NCI-H748 treated with DMSO at 0.1 percent for 48 hours (cell line): ENCODE measurements at places on chromosomes 4 and X.

GRCh38 chrX:148441387-148441786, 59.0 kb upstream of the AFF2 start:
- DNase-seq = no peak

- DNase-seq = no peak
These were observed 18.2 kb downstream of the ACOX3 start for GRCh38 chr4:8422327-8422726.

- peak; percentile 67 for DNase-seq
These were observed 3.1 kb downstream of the PDGFC start for GRCh38 chr4:156968479-156968984.

- peak; percentile 35 for DNase-seq
These were observed 8.1 kb downstream of the MBNL3 start for GRCh38 chrX:132480581-132481203.

- DNase-seq = no peak
These were observed 25.1 kb downstream of the ENOX2 start for GRCh38 chrX:130877892-130878341.

GRCh38 chr4:156293657-156294297, 340.1 kb upstream of the CTSO start:
- DNase-seq = peak; percentile 73

GRCh38 chr4:139171876-139172691, 4.9 kb downstream of the ELF2 start:
- no peak for DNase-seq

DNA sequence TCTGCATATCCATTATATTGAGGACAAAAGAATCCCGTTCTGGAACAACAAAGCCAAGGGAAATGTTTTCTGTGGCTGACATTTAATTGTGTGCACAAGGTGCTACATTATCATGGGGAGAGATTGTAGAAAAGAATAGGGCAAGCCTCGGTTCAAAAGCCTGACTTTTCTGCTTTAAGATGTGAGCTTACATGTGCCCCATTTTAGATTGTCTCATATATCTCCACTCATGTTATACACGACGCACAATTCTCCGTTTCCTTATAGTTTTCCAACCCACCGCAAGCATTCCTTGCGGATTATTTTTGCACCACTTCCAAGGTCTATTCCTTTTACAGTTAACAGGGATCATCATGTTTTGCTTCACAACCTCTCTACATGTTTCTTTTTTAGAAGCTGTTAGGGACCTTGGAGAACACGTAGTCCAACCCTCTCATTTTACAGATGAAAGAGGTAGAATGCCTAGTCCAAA, 99.6 kb upstream of the MAML3 start:
- no peak for DNase-seq

DNA sequence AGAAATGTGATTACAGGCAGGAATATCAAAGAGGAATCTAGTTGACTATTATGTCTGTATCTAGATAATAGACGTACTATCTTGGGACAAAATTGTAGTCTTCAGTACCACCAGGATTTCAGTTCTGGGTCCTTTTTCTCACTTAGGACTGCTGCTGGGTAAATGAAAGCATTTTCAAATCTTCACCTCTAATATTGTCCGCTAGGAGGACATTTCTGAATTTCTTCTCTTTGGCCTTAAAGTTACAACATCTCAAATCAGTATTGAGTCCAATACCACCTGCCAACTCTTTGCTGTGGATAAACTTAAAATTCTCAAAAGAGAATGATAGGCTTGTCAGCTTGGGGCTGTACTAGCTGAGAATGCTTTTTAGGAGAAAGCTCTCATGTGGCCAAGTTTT, 6.0 kb downstream of the FGF16 start:
- no peak for DNase-seq

- DNase-seq = no peak
These were observed 1157.5 kb upstream of the PABPC4L start for GRCh38 chr4:135359128-135359527.

- no peak for DNase-seq
These were observed 16.4 kb upstream of the KLHL8 start for GRCh38 chr4:87236861-87237260.

- DNase-seq = no peak
These were observed 17.2 kb downstream of the FLNA start for GRCh38 chrX:154357205-154357604.

GRCh38 chrX:47146121-47146935, 1.3 kb downstream of the RBM10 start:
- peak; percentile 8 for DNase-seq

DNA sequence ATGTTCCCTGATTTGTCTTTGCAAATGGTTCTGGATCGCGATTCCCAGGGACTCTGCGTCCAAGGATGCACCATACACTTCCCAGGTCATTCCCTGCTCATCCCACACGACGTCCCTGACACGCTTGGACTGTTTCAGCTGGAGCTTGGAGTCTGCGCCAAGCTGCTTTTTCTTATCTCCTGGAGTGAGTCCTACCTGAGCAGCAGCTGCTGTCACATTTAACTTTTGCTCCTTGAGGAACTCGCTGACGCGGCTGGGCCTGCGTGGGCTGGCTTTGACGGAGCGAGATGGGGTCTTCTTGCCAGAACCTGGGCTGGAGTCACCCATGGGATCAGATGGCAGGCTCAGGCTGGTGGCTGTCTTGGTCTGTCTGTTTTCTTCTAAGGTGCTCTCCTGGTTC, 59.6 kb downstream of the GPRIN3 start:
- no peak for DNase-seq

DNA sequence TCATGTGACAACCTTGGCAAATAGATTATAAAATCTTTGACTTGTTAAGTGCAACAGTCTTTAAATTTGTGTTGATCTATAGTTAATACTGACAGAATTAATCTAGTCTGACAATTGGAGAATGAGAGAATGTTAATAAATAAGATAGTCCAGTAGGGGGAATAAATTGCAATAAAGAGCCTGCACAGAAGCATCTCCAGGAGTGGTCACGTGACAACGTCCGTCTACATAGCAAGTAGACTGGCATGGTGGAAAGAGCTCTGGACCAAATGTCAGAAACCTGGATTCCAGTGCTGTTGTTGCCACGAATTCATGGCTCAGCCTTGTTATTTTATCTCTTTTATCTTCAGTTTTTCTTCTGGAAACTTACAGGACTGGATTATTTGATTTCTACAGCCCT, 436.5 kb downstream of the RAB28 start:
- DNase-seq = no peak

DNA sequence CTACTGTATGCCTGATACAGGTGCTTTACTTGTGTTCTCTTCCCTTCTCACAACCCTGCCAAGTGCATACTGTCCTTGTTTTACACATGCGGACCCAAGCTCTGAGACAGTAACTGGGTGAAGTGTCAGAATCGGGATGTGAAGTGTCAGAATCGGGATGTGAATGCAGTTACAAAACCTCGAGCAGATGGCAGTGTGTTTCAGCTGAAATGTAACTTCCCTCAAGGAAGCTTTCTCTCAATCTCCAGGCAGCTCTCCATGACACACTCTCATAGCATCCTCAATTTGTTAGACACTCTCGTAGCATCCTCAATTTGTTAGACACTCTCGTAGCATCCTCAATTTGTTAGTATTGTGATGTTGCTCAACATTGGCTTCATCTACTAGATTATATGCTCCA, 1.1 kb upstream of the HPSE start:
- DNase-seq = no peak

DNA sequence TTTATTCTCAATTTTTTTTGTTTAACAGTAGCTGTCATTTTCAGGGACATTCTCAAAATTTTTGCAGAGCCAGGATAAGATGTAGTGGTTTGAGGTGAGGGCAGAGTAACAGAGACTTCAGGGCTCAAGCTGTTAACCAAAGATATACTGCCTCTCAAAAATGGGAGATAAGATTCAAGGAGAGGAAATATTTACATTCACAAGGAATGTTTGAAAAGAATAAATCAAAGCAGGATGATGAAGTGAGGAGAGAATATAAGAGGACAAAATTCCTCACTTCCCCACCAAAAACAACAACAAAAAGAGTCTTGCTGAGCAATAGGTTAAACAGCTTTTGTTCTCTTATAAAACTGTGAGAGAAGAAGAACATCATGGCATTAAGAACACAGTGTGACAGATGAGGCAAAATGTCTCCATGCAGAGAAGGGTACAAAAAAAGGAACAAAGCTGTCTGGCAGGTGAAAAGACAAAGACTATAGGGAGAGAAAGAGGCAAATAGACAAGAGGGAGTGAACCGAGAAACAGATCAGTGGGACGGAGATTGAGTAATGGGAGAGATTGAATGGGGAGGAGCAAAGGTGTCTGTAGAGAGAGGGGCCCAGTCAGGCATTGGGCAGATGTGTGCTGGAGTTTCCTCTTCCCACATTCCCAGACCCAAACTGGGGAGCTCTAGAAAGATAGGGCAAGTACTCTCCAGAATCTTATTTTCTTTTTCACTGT, 106.1 kb upstream of the TMEM150C start:
- no peak for DNase-seq

- no peak for DNase-seq
These were observed 12.2 kb upstream of the EXOSC9 start for GRCh38 chr4:121788896-121789295.

DNA sequence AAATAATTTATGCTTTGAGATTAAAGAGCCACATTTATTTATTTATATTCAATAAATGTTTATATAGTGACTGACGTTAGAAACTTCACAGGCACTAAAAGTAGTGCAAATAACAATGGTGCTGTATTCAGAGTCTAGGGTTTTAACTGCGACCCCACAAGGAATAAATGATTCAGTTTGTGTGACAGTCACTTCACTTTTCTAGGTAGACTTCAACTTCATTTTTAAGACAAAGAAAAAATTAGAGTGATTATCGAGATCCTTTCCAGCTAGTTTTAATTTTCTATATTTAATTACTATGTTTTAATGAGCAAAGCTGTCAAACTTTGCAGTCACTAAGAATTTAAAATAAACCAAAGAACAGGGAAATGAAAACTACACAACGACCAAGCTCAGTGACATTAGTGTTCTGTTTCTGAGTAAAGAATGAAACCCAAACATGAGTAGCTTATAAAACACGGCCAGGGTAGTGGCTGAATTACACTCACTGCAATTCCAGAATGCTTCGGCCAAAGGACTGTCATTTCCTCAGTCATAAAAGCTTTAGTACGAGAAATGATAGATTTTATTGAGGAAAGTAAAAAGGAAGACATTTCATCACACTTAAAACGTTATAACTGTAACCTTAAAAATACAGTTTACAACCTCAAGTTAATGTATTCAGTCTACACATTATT, 38.6 kb downstream of the ADGRA3 start:
- DNase-seq = no peak

- DNase-seq = no peak
These were observed 130.2 kb downstream of the CHRDL1 start for GRCh38 chrX:110665223-110666002.

GRCh38 chrX:30895370-30895769, 6.3 kb upstream of the TAB3 start:
- no peak for DNase-seq

DNA sequence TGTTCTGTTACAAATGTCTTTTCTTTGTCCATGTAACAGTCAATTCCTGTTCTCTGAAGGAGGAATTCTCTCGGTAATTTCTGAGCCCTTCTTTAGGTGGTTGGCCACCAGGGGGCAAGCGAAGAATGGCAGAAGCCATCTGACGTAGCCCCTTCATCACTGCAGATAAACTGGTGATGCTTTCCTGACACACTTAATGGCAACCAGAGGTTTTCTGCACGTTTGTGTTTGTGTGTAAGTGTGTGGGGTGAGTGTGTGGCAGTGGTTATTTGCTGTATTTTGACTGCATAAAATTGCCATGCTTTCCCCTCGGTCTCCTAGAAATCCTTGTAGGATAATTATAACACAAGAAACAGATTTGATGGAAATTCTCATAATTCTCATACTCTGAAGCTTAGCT, 64.8 kb upstream of the STOX2 start:
- DNase-seq = peak; percentile 68

- no peak for DNase-seq
These were observed 26.6 kb upstream of the IRF2 start for GRCh38 chr4:184500748-184501589.

- no peak for DNase-seq
These were observed 102.1 kb downstream of the AREG start for GRCh38 chr4:74547042-74547441.

DNA sequence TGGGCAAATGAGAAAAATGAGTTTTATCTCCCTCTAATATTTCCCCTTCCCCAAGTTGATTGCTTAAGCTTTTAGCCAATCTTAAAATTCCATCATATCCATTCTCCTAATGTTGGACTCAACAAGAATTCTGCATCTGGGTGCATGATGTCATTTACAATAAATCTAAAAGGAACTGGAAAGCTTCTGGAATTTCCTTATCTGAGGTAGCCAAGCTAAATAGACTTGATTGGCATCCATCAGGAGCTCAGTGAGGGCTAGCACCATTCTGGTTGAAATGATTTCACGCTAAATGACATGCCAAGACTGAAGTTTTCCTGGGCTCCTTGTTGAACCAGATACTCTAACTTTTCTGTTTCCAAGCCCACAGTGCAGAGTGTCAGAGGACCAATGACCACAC, 110.3 kb upstream of the SCML1 start:
- no peak for DNase-seq

GRCh38 chr4:10212901-10213300, 96.3 kb upstream of the WDR1 start:
- DNase-seq = no peak

- no peak for DNase-seq
These were observed 84.9 kb downstream of the BCOR start for GRCh38 chrX:40012868-40013265.

- no peak for DNase-seq
These were observed 9.0 kb upstream of the DUSP9 start for GRCh38 chrX:153638041-153638371.

- DNase-seq = no peak
These were observed 166.7 kb upstream of the SH3RF1 start for GRCh38 chr4:169437299-169438047.

DNA sequence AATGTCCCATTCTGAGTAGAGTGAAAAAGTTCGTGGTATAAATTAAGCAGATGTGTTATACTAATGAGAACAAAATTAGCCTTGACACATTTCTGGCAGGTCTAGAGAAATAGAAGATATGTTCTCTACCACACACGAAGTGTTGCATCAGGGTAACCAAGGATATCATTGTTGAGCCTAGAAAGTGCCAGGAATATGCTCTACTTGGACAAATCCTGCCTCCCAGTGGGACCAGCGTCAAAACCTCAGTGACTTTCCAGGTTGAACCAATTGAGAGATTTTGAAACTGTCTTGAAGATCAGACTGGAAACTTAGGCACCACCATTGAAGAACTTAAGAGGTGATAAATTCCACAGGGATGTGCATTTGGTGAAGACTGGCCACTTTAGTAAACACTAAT, 115.9 kb downstream of the HPGD start:
- DNase-seq = no peak

- DNase-seq = no peak
These were observed 193.3 kb upstream of the FAM9B start for GRCh38 chrX:9227276-9227675.

- no peak for DNase-seq
These were observed 102.5 kb downstream of the SH3RF1 start for GRCh38 chr4:169167957-169168858.

GRCh38 chrX:15335135-15336022, at the start of gene PIGA:
TSS of gene PIGA (minus strand) at chrX:15335523. CDS start at chrX:15331930, 3,593 bp downstream.
- DNase-seq = peak; percentile 90

DNA sequence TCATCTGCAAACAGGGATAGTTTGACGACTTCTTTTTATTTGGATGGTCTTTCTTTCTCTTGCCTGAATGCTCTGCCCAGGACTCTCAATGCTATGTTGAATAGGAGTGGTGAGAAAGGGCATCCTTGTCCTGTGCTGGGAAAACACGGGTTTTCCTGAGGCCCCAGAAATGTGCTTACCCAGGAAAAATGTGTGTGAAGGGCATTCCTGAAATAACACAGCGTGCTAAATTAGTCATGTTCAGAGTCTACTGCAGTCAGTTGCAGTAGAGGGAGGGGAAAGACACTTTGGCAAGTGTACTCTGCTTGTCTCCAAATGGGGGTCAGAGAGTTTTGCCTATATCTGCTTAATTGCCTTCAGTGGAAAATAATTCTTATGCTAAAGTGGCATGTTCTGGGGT, 153.9 kb downstream of the CCNG2 start:
- DNase-seq = no peak
